Mesangial cell (primary cell): ENCODE measurements at places on chromosomes 16 and 17. TPM values are rescaled to one million over a fixed set of nuclear protein-coding genes. Genes with fewer than 3 reads are reported as not detected.

DNAH17 gene
- total RNA-seq = under 0.01 and 0.16 TPM in 2 replicates

GAA gene
- 27.7 and 121 TPM in 2 replicates for total RNA-seq

BIRC5 gene
- total RNA-seq = 12.2 and 122 TPM in 2 replicates

IRF8 gene
- 0.49 and 0.89 TPM in 2 replicates for total RNA-seq

NFAT5 gene
- total RNA-seq = 8.6 and 24.1 TPM in 2 replicates

CCDC200 gene
- total RNA-seq = not detected in 2 replicates

KRTAP2-1 gene
- total RNA-seq = not detected in 2 replicates

OR2C1 gene
- total RNA-seq = not detected in 2 replicates

NPTX1 gene
- 0.25 and 0.49 TPM in 2 replicates for total RNA-seq

CACNG5 gene
- not detected in 2 replicates for total RNA-seq

TMEM235 gene
- not detected in 2 replicates for total RNA-seq

PIMREG gene
- 7.2 and 105 TPM in 2 replicates for total RNA-seq

GP1BA gene
- not detected in 2 replicates for total RNA-seq

SLC13A2 gene
- total RNA-seq = not detected in 2 replicates

C16orf86 gene
- 7.0 and 10.8 TPM in 2 replicates for total RNA-seq

PPP1R1B gene
- 0.13 TPM in 1 of 2 replicates, not detected in the other for total RNA-seq

NUTF2 gene
- total RNA-seq = 417 and 499 TPM in 2 replicates

UTS2R gene
- not detected in 2 replicates for total RNA-seq

STAC2 gene
- 0.16 TPM in 1 of 2 replicates, not detected in the other for total RNA-seq

RDM1 gene
- total RNA-seq = 0.25 and 1.3 TPM in 2 replicates

PIRT gene
- not detected in 2 replicates for total RNA-seq

CORO7 gene
- 26.4 and 38.0 TPM in 2 replicates for total RNA-seq

HS3ST3B1 gene
- 26.7 and 33.7 TPM in 2 replicates for total RNA-seq

CBLN1 gene
- not detected in 2 replicates for total RNA-seq

PRAC2 gene
- total RNA-seq = not detected in 2 replicates

CRYBA1 gene
- total RNA-seq = not detected in 2 replicates

TMEM100 gene
- 0.13 TPM in 1 of 2 replicates, not detected in the other for total RNA-seq

CSF3 gene
- not detected in 2 replicates for total RNA-seq

CLEC19A gene
- total RNA-seq = not detected in 2 replicates

SMIM36 gene
- not detected in 2 replicates for total RNA-seq

MYH8 gene
- not detected in 2 replicates for total RNA-seq

UBE2O gene
- 14.5 and 21.2 TPM in 2 replicates for total RNA-seq

DNAI2 gene
- total RNA-seq = not detected in 2 replicates

PLCD3 gene
- 74.5 and 178 TPM in 2 replicates for total RNA-seq

PDIA2 gene
- total RNA-seq = 0.25 TPM in 1 of 2 replicates, not detected in the other

CLEC10A gene
- not detected in 2 replicates for total RNA-seq

MYH10 gene
- total RNA-seq = 92.9 and 132 TPM in 2 replicates

LDHD gene
- 2.4 TPM in 1 of 2 replicates, not detected in the other for total RNA-seq

SOST gene
- total RNA-seq = not detected in 2 replicates

KRT24 gene
- total RNA-seq = not detected in 2 replicates

KRT35 gene
- total RNA-seq = not detected in 2 replicates

WSCD1 gene
- total RNA-seq = 13.4 and 17.4 TPM in 2 replicates

ANKRD40CL gene
- not detected in 2 replicates for total RNA-seq

ADCY7 gene
- 25.5 and 38.5 TPM in 2 replicates for total RNA-seq
